ENCODE measurements at places on chromosomes 1 and 21.

GRCh38 chr1:167538657-167539056 lies 14.9 kb downstream of the CREG1 start:
- no peak for DNase-seq

DNA sequence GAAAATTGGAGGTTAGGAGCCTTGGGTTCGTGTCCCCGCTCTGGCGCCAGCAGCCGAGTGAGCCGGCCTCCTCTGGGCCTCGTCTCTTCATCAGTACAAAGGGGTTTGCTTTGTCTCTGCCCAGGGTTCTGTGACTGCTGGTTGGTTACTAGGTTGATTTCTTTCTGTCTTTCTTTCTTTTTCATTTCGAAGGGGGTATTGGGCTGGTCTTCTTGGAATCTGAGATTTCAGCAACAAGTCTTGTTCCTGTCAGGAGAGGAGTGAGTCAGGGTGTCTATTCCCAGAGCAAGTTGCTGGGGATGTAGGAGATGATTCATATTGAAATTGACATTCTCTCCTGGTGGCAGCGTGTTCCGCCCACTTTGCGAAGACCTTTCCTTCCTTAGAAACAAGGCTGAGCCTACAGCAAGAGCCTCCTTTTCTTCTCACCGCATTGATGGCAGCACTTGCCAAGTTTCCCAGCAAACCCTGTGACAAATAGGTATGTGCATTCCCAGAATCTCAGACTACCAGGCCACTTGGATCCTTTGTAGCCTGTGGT lies 79.2 kb downstream of the MAN1C1 start:
- DNase-seq: no peak

DNA sequence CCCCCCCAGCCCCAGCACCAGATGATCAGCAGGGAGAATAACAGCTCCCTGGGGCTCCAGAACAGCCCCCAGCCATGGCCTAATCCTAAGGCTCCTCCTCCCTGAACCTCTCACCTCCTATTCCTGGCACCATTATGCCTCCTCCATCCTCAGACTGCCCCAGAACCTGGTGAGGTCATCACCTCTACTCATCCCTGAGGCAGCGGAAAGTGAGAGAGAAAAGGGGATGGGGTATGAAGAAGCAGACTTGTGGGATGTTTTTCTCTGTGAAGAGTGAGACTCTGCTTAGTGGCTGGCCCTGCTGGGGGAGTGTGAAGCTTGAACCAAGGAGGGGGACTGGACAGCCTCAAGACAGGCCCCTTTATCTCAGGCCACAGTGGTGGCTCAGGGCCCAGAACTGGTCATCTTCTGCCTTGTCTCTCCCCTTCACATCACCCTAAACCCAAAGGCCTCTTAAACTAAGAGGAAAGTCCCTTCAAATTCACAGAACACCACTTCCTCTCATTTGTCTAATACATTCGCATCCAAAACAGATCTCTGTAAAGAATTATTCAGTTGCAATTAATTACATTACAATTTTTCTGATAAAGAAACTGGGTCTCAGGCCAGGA lies 2.2 kb upstream of the PPM1J start:
- DNase-seq: no peak

DNA sequence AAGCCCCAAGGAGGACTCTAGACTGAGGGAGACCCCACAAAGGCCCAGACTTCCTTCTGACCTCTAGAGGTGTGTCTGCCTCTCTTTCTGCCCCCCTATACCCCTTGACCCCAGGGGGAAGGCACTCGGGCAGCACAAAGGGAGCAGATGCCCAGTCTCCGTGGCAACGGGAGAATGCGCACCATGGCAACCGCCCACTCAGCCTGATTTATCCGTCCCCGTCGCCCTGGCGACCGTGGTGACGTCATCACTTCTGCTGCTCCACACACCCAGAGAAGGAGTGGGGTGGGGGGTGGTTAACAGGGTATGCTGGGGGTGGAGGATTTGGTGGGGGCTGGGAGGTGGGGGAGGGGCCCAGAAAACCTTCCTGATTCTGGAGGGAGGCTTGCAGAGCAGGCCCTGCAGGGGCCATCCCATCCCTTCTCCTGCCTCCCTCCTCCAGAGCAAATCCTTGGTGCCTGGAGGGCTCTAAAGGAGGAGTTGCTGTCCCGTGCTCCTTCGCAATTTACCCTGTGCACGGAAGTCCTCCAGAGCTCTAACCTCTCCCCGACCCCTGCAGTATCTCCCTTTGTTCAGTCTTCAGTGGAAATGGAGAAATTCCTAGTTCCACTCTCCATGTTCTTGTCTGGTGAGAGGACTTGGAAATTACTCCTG lies 6.3 kb downstream of the CELF3 start:
- DNase-seq: peak; percentile 56

DNA sequence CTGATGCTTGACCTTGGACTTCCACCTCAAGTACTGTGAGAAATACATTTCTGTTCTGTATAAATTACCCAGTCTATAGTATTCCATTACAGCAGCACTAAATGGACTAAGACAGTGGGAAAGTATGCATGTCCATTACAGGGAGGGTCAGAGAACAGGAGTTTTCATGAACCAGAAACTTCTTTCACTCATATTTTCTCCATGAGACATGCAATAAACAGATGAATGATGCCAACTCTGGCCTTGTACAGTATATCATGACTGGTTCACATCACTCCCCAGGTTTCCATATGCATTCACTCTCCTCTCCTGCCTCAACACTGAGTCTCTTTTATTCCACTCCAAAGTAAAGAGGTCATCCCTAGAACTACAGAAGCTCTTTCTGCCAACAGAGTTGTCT lies 4.5 kb upstream of the IFI16 start:
- DNase-seq: no peak

DNA sequence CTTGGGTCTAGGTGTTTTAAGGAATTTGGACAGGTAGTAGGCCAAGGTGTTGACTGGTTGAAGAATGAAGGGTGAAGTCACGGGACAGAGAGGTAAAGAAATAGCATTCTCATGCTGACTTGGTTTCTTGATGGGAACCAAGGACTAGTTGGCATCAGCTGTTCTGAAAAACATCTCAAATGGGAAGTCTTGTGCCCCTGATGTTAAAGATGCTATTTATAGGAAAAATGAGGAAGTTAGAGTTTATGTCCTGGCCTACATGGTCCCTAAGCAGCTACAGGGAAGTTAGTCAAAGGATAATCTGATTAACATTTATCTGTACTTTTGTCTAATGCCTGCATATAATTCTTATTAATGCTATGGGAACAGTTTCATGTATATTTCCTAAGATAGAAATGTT lies 262.4 kb downstream of the HHIPL2 start:
- no peak for DNase-seq

DNA sequence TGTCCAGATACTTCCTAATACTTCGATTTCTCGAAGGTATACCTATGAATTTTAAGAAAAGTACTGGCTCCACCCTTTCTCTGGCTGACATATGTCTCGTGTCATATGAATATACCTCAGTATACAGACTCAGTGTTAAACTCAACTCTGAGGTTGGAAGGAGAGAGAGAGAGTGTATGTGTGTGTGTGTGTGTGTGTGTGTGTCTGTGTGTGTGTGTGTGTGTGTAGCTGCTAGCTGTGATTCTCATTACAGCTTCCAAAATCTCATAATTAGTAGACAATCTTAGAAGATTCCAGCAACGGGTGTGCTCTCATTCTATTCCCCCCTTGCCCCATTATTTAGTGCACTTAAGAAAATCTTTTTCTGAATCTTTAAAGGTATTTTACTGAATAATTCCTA lies 380.3 kb upstream of the B3GALT2 start:
- DNase-seq: no peak

DNA sequence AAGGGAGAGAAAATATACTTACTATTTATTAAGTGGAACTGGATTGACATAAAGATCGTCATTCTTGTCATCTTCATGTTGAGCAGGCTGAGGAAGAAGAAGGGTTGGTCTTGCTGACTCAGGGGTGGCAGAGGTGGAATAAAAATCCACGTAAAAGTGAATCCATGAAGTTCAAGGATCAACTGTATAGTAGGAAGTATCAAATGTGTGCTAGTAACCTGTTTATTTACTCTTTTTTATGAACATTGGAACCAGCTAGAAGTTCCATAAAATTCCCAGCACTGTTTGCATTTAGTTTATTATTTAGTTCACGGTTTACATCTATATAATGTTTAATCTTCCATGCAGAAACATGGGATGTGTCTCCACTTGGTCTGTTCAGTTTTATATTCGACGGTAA lies 70.7 kb downstream of the PLPPR4 start:
- DNase-seq: no peak

DNA sequence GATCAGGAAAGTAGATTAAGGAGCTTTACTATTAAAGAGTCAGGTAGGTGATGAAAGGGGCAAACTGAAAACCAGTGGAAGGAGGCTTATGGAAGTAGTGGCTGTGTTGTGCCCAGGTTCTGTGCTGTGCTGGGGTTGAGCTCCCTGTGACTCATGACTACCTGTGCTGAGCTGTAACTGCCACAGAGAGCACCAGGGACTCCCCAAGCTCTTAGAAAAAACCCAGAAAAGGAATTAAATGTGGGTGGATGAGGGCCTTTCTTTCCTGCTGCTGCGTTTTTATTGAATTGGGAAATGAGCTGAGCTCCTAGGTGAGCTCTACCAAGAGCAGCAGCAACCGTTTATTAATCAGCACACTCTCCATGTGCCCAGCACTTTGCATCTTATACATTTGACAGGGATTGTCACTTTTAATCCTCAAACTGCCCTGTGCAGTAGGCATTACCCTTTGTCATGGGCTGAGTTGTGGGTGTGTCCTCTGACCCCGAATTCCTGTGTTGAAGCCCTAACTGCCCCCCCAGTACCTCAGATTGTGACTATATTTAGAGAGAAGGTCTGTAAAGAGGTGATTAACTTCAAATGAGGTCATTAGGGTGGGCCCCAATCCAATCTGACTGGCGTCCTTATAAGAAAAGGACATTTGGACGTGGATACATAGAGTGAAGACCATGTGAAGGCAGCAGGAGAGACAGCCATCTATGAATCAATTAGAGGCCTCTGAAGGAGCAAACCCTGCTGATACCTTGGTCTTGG lies 65.4 kb downstream of the AK4 start:
- no peak for DNase-seq

- no peak for DNase-seq
Measured at GRCh38 chr1:78651241-78651640, 1.6 kb downstream of the IFI44 start.

DNA sequence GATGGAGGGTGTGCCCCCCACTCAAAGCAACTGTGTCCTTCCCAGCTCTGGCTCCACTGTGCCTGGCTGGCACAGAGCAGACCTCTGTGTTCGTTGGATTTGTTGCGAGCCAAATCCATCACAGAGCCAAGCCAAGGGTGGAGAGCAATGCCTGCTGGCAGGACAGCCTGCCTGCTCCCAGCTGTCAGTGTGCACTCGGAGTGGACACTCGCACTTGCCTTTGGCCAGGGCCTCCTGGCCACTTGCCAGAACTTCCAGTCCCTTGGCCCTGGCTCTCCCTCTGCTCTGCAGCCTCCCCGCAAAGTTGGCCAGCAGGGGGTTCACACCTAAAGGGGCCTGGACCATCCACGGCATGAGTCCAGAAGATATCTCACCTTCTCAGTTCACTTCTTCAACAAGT lies 16.4 kb downstream of the HEYL start:
- DNase-seq: no peak

GRCh38 chr1:100036718-100037655 lies 67.2 kb downstream of the SLC35A3 start:
- DNase-seq: no peak
